Stimulated activated CD8-positive, alpha-beta memory T cell treated with anti-CD3 and anti-CD28 coated beads, Interleukin-15, amount 100 ng/mL, for 4 hours (primary cell): ENCODE measurements at places on chromosomes 16 and 17.

- DNase-seq: no peak
These were observed 482 bp upstream of the SSH2 start for GRCh38 chr17:29930409-29931010.

GRCh38 chr16:81136390-81137335 lies 40.5 kb upstream of the GCSH start:
- no peak for DNase-seq

DNA sequence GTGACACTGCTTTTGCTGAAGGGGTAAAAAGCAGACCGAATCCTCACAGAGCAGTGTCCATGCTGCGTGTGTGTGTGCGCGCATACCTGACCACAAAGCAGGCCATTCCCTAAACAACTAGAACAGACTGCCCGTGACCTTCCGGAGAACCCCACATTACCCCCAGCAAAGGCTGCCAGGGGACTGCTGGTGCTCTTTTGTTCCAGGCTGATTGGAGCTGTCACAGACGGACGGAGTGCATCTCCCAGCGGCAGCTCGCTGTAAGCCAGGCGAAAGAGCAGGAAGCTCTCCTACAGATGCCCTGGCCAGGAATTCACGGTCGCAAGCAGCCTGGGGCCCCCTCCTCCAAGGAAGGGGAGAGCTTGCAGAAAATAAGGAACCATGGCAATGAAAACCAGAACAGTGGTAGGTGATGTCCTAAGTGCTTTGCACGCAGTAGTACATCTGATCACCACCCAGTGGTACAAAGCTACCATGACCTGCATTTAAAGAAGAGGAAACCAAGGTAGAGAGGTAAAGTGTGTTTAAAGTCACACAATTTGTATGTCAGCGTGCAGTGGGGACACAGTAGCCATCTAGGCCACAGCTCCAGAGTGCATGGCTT lies 153.4 kb upstream of the DYNLRB2 start:
- DNase-seq: no peak

- DNase-seq: no peak
These were observed 77.9 kb upstream of the SDK2 start for GRCh38 chr17:73722165-73722564.
